ENCODE measurements at places on chromosomes 12 and 14.

GRCh38 chr14:68675233-68675577, 117.7 kb downstream of the ZFP36L1 start:
- DNase-seq: no peak

GRCh38 chr12:32399370-32400113, at the start of gene FGD4:
Gene FGD4 (plus strand): TSS chr12:32399558.
- DNase-seq: peak; percentile 88

DNA sequence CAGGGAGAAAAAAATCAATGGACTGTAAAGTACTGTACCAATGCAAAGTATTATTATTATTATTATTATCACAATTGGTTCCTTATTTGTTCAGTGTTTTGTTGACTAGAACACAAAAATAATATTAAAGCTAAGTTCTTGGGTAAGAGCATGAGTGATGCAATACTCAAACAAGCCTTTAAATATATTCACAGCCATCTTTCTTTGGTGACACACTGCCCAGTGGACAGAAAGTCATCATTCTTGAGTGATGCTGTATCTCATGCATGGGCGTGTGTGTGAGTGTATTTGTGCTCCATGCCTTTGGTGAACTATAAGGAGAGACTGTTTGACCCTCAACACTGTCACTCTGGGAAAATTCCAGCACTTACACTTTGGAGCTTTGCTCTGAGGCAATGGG, 93.6 kb downstream of the KCNK10 start:
- DNase-seq: no peak

DNA sequence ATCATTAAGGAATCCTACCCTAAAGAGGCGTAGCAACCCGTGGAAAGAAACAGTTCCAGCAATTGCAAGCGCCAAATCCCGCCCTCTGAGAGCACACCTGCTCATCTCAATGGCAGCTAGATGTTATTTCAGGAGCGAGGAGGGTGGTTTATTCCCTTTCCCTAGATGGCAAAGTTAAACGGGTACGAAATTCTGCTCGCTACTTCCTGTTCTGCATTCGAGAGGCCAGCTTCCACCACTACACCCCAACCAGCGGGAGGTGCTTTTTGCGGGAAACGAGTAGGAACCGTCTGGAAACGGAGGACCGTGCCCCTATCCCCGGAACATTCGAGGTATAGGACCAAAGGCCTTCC, 536 bp downstream of the VPS29 start:
- no peak for DNase-seq

- DNase-seq: no peak
Observed at GRCh38 chr12:29578070-29578469, 80.6 kb upstream of the OVCH1 start.

- no peak for DNase-seq
Observed at GRCh38 chr14:97177635-97178034, 380.5 kb downstream of the VRK1 start.

- DNase-seq: no peak
Observed at GRCh38 chr14:54230645-54231044, 166.2 kb upstream of the CDKN3 start.

DNA sequence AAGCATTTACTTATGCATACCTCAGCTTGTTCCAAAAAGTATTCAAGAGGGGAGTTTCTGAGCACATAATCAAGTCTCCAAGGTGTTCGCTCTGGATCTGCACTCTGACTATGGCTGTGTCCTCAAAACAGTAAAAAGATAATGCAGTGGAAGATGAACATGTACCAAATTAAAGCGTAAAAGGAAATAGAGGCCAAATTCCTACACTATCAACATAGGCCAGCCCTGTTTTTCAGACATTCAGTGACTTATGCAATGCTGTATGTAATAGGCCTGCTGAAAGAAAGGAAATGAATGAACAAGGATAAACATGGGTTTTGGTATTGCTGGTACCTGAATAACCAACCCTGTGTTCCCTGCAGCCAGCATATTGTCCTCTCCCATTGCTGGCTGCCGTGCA, 115.7 kb downstream of the SAMD4A start:
- no peak for DNase-seq

DNA sequence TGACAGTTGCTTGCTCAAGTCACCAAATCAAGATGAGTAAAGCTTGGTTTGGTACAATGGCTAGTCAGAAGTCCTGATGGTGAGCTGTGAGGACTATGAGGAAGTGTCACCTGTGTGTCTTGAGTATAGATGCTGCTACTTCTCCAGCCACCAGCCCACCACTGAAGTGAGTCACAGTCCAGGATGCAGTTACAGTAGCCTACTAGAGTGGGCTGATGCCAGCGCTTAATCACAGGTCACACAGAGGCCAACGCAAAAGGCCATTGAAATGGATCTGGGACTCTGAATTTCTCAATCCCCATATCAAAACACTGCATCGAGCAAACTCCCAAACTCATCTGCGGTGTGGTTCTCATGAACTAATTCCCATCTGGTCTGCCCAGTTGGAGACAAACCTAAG, 223.1 kb downstream of the ANO6 start:
- DNase-seq: no peak

GRCh38 chr12:3150931-3151835, 74.0 kb downstream of the TSPAN9 start:
- no peak for DNase-seq

DNA sequence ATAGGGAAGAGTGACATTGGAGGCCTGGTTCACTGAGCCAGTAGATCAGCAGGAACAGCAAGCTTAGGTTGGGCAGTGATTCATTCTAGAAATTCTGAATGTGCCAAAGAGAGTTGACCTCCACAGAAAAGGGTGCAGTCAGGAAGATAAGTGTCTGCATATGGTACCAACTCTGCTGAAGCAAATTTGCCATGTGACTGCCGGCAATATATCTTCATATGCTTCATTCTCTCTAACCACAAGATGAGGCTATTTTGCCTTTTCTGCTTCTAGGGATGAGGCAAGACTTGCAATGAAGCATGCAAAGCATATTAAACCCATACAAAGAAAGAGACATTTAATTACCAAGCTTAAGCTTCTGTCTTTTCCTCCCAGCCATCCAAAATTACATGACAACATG, 13.6 kb downstream of the CCDC198 start:
- no peak for DNase-seq

- no peak for DNase-seq
Observed at GRCh38 chr12:50058743-50059312, 1.4 kb downstream of the ASIC1 start.

GRCh38 chr12:70002097-70002911, 177.3 kb downstream of the MYRFL start:
- DNase-seq: no peak

- no peak for DNase-seq
Observed at GRCh38 chr12:114673169-114673833, 10.7 kb downstream of the TBX3 start.

- no peak for DNase-seq
Observed at GRCh38 chr12:63420206-63420644, 248.1 kb downstream of the DPY19L2 start.

- peak; percentile 98 for DNase-seq
Observed at GRCh38 chr14:69766984-69767368, at the start of gene SRSF5. Gene SRSF5 (plus strand): TSS chr14:69767142. CDS start chr14:69768157, 1,015 bp downstream.

DNA sequence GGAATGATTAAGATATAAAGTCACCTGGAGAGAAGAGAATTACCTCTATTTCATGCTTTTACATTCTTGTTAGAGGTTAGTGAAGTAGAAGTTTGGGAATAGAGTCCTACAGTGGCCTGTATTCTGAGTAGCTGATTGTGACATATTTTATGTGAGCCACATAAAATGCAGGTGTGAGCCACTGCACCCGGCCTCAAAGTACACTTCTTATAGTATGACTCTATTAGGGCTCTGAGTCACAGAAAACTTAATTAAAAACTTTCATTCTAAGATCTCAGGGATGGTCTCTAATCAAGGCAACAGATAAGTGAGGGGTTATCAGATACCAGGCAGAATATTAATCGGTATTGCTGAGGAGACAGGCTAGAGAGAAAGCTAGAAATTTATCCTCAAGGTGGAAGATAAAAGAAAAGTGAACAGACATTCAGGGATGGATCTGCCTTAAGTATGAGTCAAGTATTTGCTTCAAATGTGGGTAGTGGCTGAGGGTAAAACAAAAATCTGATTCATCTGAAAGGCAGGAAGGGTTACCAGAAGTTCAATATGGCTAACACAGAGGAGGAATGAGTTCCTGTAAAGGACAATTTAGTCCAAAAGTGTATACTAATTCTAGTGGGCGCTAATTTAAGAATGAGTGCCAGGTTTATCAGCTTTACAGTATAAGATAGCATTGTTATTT, 5.5 kb upstream of the G2E3 start:
- no peak for DNase-seq

GRCh38 chr12:103470664-103471063, 25.1 kb downstream of the C12orf42 start:
- DNase-seq: no peak

GRCh38 chr12:49970658-49971057, 2.1 kb upstream of the AQP6 start:
- no peak for DNase-seq

- DNase-seq: no peak
Observed at GRCh38 chr14:59067127-59067894, 121.2 kb upstream of the DAAM1 start.

DNA sequence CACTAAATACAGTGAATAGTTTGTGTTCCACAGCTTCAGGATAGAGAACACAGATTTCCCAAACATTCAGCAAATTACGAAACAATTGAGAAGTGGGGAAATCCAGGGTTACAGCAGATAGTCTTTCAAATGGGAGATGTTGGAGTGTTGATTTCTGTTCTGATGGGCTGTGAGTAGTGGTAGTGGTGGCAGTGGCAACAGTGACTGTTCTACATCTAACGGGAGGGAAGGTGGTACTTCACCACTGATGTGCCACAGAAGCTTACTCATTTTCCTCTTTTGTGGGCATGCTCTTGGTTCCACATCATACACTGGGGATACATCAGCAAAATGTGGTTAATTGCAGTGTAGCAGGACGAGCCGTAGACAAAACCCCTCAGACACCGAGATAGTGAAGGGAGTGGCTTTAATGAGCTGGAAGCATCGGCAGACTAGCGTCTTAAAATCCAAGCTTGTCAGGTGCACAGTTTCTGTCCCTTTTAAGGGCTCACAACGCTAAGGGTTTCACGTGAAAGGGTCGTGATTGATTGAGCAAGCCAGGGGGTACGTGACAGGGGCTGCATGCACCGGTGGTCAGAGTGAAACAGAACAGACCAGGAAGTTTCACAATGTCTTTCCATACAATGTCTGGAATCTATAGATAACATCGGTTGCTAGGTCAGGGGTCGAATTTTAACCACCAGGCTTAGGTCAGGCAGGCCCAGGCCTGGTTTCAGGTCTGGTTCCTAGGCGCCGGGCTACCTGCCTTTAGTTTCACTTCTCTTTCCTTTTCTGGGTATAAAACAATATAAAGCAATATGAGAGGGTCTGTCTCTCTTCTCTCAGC, 330.6 kb upstream of the FBXO33 start:
- no peak for DNase-seq

DNA sequence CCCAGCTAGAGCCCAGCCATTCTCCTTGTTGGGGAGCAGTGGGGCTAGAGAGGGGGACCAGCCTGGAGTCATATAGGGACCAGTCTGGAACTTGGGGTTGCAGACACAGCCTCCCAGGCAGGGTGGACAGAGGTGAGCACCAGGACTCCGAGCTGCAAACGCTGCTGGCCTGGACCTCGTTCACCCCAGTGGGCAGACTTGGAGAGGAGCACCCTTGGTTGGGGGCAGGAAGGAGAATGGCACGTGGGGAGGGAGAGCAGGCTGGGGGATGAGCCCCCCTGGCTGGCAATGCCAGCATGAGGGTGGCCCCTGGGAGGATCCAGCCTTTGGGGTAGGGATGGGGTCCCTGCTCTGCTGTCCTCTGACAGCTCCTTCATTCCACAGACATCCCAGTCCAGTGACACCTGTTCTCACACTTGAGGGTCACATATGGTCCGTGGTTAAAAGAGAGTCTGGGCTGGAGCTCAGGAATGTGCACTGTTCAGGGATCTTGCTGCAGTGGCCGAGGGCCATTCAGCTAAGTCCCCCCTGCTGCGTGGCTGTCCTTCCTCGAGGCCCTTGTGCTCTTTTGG, 2.8 kb downstream of the LBHD2 start:
- DNase-seq: no peak

DNA sequence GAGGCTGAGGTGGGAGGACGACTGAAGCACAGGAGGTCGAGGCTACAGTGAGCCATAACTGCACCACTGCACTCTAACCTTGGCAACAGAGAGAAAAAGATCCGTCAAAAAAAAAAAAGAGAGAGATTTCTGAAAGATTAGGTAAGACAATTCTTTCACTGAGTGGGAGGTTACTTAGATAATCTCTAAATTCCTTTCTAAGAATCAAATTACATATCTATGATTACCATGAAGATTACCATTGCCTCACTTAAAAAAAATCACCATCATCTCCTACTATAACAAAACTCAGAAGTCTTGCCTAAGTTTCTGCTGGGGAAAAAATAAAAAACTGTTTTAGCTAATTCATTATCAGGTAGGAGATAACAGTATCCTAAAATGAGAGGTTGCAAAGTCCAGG, 366.7 kb downstream of the DUSP6 start:
- no peak for DNase-seq

GRCh38 chr14:93006567-93007051, 83.7 kb downstream of the CHGA start:
- DNase-seq: no peak

- DNase-seq: no peak
Observed at GRCh38 chr12:68911197-68911718, 21.7 kb downstream of the CPM start.

DNA sequence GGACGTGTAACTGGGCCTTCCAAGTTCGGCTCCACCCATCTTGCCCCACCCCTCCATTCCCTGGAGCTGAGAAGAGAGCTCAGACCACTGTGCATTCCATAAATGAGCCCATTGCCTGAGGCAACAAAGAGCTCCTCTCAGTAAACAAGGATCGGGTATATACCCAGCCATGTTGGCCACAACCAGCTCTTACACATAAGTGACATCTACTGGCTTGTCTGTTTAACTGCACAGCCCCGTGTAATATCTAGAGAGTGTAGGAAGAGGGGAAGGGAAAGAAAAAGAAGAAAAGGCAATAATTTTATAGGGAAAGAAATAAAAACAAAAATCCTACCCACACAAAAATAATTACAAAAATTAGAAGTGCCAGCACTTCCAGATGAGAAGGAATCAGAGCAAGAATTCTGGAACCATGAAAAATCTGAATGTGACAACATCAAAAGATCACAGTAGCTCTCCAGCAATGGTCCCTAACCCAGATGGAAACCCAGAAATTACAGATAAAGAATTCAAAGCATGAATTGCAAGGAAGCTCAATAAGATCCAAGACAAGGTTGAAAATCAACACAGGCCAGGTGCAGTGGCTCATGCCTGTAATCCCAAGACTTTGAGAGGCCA, 308.1 kb downstream of the RPAP3 start:
- DNase-seq: no peak

DNA sequence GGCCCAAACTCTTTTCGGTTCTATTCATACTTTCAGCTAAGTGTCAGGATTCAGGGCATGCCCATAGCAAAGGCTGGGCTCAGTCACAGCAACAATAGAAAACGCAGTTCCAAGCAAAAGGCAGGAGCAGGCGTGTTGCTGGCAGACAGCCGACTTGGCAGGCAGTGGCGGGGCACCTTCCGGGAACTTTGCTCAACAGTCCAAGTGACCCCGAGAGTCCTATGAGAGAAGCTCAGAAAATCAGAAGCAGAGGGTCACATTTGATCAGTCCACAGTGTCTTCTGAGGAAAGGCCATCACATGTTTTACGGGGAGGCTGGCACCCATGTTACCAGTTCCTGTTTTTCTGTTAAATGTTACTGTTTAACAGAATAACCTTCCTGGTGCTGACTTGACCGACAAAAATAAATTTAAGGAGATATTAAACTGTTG, 115.0 kb downstream of the DACT1 start:
- peak; percentile 80 for DNase-seq

GRCh38 chr12:8544295-8544694, 3.6 kb upstream of the CLEC4E start:
- DNase-seq: no peak
